ENCODE measurements at places on chromosomes 1 and 21. TPM values are rescaled to one million over a fixed set of nuclear protein-coding genes. Genes with fewer than 3 reads are reported as not detected.

GRCh38 chr21:40386981-40387747 is 459.8 kb downstream of the DSCAM start:
- no peak overlapping the region for H3K4me3 ChIP-seq
- H3K27me3 ChIP-seq, result no peaks in the 10 kb centered on the region
- no peaks in the 10 kb centered on the region for H3K36me3 ChIP-seq
- no peak for DNase-seq

GRCh38 chr1:19918057-19918456 is 5.4 kb downstream of the PLA2G2E start:
- no peaks in the 10 kb centered on the region for H3K36me3 ChIP-seq
- H3K27ac ChIP-seq, result no peak overlapping the region
- peaks cover 1% of the 10 kb centered on the region for H3K4me1 ChIP-seq
- no peak overlapping the region for H3K4me3 ChIP-seq
- peak; percentile 91 for DNase-seq

- H3K27ac ChIP-seq, result no peak overlapping the region
- no peak overlapping the region for H3K4me3 ChIP-seq
- no peaks in the 10 kb centered on the region for H3K27me3 ChIP-seq
- DNase-seq, result peak; percentile 89
Observed at GRCh38 chr1:110495926-110496600, 22.9 kb downstream of the KCNA10 start.

DNA sequence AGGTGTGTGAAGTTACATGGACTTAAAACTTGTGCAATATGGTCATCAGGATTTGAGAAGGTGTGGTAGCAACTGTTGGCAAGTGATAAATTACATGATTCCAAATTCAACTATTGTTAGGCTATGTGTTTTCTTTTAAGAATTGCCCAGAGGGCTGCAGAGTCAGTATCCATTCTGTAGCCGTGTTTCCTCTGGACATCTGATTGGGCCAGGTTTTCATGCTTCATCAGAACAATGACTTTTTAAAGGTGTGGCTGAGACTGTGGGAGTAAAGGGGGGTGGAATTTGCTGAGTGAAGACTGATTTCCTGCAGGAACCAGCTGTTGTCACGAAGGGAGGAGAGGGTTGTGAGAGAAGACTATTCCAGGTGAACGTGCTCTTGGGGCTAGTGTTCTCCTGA is 1.7 kb upstream of the HRNR start:
- no peak for DNase-seq
- no peaks in the 10 kb centered on the region for H3K27me3 ChIP-seq
- H3K4me1 ChIP-seq, result no peaks in the 10 kb centered on the region
- H3K4me3 ChIP-seq, result no peak overlapping the region

DNA sequence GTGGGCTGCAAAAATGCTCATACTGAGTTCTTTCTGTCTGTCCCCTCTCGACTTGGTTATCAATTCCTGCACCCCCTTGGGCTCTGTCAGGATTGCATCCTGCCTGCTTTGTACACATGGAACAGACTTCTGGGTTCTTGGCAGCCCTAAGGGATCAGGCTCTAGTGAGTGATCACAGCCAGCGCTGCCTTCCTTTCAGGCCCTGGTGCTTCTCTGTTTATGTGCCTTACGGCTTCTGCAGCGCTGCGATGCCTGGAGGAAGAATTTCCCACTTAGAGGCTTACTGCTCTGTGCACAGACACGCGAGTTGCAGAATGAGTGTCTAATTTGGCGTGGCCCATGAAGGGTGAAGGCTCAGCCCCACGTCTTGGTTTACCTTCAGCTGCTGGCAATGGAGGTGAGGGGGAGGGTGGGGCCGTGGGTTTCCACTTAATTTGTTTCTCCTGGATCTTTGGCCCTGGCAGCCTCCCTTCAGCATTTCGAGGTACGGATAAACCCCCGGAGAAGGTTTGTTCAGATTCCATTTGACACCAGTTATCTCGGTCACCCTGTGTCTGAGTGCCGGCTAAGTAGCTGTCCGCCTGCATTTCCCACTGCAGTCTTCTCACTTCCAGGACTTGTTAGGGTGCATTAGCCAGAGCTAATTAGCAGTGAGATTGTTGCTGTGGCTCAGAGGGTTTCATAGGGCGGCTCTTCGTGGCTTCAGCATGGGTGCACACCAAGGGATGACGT is 227.3 kb downstream of the DYRK1A start:
- H3K27me3 ChIP-seq, result no peaks in the 10 kb centered on the region
- DNase-seq, result no peak
- peaks cover 22% of the 10 kb centered on the region for H3K4me1 ChIP-seq

GRCh38 chr1:183697814-183698590 is 44.9 kb upstream of the APOBEC4 start:
- H3K36me3 ChIP-seq, result no peaks in the 10 kb centered on the region
- H3K4me1 ChIP-seq, result peaks cover 64% of the 10 kb centered on the region
- no peaks in the 10 kb centered on the region for H3K27me3 ChIP-seq
- H3K27ac ChIP-seq, result peak overlapping the region; percentile 41
- DNase-seq, result no peak
- no peak overlapping the region for H3K4me3 ChIP-seq

DNA sequence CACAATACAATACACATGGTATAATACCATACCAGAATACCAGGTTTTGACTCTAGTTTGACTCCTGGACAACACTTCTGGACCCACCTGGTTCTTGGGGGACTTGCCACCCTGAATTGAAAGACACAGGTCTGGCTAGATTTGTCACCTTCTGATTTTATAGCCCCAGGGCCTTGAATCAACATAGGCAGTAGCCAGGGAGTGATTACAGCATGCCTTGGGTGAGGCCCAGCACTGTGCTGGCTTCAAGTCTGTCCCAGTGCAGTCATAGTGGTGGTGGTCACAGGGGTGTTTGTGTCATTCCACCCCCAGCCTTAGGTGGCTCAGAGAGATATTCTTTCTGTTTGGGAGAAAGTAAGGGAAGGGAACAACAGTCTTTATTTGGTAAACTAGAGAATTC is 23.3 kb upstream of the SNX7 start:
- H3K4me3 ChIP-seq, result no peak overlapping the region
- no peaks in the 10 kb centered on the region for H3K27me3 ChIP-seq
- H3K27ac ChIP-seq, result no peak overlapping the region
- no peaks in the 10 kb centered on the region for H3K36me3 ChIP-seq
- no peaks in the 10 kb centered on the region for H3K4me1 ChIP-seq

ARHGEF16 gene
- 7.2 TPM for total RNA-seq

RHOC gene
- 257 TPM for total RNA-seq

CADM3 gene
- total RNA-seq, result 3.1 TPM

LCE3E gene
- not detected for total RNA-seq

CHRNB2 gene
- 0.46 TPM for total RNA-seq
